ENCODE measurements at places on chromosomes 5 and 9.

DNA sequence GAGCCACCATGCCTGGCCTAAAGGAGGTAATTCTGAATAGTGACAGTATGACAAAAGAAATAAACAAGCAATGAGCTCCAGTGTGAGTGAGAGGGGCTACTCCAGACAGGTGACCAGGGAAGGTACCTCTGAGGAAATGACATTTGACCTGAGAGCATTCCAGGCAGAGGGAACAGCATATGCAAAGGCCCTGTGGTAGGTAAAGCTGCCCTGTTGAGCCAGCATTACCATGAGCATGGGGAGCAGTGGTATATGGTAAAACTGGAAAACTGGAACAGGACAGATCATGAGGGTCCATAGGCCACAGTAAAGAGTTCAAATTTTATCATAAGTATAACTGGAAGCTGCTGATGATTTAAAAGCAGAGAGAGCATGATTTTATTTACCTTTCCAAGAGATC, 6.0 kb upstream of the SFXN1 start:
- no peak for DNase-seq

GRCh38 chr5:170336065-170336464, 38.5 kb upstream of the LCP2 start:
- DNase-seq, result no peak

DNA sequence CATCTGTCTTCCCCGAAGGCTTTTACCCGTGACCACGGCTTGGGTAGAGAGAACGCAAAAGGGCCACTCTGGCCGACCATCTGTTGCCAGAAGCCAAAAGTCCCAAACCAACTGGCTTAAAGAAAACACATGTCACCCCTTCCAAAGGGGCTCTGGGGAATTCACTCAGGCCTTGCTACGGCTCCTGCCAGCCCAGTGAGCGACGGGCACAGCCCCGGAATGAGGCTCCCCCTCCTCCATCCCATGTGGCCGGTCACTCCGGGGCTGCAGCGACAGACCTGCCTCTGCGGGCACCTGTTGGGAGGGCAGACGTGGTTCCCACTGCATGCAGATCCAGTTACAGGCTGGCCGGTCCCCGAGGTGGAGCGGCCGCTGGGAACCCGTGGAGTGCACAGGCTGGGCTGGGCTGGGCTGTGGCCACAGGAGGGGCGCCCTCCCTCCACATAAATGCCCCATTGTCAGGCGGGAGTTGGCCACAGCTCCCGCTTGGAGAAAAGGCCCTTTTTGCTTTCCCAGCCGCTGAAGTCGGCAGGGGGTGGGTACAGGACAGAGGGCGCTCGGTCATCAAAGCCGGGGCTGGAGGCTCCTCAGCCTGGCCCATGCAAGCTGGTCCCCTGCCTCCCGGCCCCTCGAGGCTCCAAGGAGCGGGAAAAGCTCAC, 19.9 kb downstream of the NOTCH1 start:
- no peak for DNase-seq

GRCh38 chr5:154081246-154081645, 42.5 kb downstream of the MFAP3 start:
- no peak for DNase-seq

GRCh38 chr5:64201996-64202395, 36.4 kb downstream of the RNF180 start:
- no peak for DNase-seq

DNA sequence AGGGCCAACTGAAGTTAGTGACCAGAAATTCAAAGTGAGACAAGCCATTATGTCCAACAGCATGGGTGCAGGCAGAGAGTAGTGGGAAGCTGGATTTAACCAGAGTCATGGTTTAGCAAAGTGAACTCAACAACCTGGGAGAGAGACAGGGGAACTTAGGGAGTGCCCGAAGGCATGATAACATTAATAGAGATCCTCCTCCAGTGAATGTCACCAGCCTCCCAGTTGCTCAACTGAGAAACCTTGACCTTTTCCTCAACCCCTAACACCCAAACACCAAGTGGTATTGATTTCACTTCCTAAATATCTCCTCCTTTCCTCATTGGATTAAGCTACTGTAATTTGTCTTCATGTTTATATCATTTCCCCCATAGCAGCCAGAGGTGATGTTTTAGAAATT, 42.6 kb downstream of the HMGCS1 start:
- DNase-seq, result no peak

DNA sequence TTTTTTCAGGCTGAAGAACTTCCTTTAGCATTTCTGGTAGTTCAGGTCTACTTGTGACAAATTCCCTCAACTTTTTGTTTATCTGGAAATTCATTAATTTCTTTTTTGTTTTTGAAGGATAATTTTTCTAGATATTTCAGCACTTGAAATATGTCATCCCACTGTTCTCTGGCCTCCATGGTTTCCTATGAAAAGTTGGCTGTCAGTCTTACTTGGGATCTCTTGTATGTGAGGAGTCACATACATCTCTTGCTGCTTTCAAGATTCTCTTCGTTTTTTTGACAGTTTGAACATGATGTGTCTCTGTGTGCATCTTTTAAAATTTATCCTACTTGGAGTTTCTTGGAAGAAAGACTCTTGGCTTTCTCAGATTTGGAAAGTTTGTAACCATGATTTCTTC, 79.5 kb downstream of the RIC1 start:
- no peak for DNase-seq

DNA sequence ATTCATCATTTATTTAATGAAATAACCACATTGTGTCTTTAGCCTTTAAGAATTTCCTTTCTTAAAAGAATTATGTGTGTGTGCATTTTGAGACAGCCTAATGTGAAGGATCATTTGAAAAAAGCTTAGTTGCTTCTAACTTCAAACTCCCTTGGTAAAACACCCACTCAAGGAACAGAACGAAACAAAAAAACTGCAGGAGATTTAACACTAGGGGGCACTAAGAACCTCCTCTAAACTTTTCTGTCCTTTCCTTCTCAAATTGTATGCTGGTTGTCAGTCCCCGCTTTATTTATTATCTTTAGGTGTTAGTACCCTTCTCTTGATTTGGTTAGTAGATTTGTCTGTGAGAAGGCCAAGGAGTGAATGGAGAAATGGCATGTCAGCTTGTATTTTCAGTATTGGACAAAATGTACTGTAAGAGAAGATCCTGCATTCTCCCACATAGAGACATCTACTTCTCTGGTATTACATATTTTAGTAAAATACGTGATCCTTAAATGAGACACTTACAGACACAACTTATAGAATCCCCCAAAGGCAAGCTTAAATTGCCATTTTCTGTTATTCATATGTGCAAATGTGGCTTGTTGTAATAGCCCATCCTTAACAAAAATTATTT, 229.7 kb downstream of the MRPS30 start:
- DNase-seq, result peak; percentile 81

DNA sequence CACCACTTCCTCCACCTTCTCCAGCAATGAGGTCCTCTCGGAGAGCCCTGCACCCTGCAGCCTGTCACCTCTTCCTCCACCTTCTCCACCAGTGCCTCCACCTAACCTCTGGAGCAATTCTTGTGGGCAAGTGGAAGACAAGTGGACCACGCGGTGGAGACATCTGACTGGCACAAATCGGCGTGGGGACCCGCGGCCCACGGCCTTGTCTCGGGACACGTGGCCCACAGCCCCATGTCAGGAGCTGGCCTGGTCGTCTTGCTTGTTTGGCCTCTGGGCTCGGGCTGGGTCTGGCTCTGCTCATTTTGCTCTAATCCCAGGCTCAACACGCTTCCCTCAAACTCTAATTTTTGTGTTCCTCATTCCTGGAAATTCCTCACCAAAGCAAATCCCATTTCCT, 393.1 kb upstream of the IRX1 start:
- DNase-seq, result no peak

GRCh38 chr9:114250235-114250568, 72.7 kb upstream of the ORM1 start:
- no peak for DNase-seq

DNA sequence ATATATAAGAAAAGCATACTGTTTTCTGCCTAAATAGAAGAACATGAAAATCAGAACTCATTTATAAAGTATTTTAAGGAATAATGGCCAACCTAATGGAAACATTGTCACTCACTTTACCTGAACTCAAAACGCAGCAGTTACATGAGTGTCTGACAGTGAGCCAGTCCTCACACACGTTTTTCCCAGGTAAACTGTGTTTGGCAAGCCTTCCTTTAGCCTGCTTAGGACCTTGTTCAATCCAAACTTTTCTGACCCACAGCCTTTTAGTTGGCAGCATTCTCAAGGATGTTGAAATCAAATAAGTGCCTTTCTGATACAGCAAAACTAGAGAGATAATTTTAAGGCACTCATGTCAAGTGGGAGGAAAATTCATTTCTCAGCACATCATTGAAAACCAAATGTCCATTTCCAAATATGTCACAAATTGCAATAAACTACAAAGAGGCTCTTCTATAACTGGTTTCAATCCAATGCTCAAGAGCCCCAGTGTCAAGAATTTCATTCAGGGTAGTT, 83.5 kb upstream of the SPDL1 start:
- no peak for DNase-seq

- no peak for DNase-seq
Measured at GRCh38 chr9:129698254-129698757, 32.9 kb downstream of the PRRX2 start.

GRCh38 chr5:111385970-111386831, 126.1 kb downstream of the STARD4 start:
- no peak for DNase-seq

DNA sequence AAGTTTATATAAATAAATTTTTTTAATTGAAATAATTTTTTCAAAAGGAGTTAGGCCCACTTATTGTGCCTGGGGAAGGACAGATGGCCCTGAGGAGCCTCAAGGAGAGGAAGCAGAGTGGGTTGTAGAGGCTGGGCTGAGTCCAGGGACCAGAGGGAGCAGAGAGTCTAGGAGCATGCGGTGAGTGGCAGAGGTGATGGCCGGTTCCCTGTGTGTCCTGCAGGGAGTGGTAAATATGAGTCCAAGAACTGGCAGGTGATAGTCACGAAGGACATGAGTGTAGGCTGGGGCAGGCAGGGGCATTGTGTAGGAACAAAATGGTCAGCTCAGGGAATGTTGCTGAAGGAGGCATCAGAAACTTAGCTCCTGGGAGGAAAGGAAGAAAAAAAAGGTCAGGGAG, 8.3 kb upstream of the BTNL9 start:
- DNase-seq, result no peak

DNA sequence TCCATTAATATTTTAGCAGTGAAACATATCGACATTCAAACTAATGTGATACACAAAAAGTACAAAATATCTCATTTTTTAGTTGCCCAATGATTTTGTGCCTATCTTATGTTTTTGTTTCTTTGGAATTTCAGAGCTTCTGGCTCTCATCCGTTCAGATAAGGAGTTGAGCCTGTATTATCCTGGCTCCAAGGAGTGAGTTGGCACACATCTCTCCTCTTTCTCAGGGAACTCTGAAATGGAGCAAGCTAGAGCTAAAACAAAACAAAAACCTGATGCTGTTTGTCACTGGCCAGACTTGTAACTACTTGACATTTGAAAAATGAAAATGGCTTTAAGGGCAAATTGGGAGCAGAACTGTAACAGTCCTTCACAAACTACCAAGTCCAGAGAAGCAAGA, 131.3 kb upstream of the SLC28A3 start:
- DNase-seq, result no peak

Data from SW 1271 (cell line).